Stimulated activated CD8-positive, alpha-beta memory T cell treated with anti-CD3 and anti-CD28 coated beads, Interleukin-15, amount 100 ng/mL, for 24 hours (primary cell): ENCODE measurements at places on chromosomes 13 and 19.

DNA sequence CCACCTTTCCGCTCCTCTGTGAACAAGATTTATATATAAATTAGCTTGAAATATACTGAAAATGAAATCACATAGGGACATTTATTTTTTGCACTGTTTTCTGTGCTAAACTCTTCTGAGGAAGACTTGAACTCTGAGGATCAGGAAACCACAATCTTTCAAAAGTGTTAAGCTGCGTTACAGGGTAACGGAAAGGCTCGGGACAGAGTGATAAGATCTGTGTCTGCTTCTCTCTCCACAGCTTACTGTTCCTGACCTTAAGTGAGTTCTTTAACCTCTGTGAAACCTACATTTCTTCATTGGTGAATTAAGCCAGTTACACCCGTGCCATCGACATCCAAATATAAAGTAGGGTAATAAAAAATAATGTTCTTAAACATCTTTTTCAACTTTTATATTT lies 38.9 kb downstream of the DACH1 start:
- DNase-seq: no peak

- DNase-seq: no peak
These were observed 497.6 kb downstream of the GPC6 start for GRCh38 chr13:93724187-93724586.

- DNase-seq: no peak
These were observed 45.2 kb downstream of the ABCC4 start for GRCh38 chr13:95256091-95256490.

DNA sequence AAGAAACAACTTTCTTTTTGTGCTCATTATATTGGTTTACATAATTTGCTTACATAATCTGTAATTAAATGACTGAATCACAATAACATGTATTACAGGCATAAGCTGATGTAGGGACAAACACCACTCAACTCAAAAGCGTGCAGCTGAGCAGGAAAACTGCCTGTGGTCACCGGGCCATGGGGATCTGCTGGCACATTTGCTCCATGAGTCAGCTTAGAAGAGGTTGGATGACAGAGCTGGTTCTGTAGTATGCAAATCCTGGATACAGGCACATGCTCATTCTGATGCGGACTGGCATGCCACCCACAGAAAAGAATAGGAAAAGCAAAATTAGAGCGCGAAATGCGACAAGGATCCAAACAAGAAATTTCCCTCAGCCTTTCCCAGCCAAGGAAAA lies 128.6 kb downstream of the USP12 start:
- no peak for DNase-seq

DNA sequence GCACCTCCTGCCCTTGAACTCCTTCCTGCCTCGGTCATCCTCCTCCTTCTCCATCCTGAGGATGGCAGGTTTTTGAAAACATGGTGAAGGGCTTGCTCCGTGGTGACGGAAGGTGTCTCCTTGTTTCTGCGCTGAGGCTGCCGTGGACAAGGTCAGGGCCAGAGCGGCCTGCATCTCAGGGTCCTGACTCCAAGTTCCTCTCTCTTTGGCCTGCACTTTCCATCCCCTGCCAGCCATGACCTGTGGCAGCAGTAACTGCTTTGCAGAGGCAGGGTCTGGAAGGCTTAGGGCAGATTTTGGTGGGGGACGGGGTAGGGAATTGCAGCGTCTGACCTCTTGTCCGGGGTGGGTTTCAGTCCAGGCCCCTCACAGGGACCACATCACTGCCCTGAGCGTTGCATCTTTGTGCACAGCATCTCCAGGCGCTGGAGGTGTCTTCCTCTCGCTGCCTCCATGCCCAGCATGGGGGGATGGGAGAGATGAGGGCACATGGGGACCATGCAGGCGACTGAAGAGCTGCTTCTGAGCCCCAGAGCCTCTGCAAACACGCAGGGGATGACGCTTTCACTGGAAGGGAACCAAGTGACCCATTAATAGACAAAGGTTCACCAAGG lies 216.8 kb downstream of the TEX29 start:
- DNase-seq: no peak

DNA sequence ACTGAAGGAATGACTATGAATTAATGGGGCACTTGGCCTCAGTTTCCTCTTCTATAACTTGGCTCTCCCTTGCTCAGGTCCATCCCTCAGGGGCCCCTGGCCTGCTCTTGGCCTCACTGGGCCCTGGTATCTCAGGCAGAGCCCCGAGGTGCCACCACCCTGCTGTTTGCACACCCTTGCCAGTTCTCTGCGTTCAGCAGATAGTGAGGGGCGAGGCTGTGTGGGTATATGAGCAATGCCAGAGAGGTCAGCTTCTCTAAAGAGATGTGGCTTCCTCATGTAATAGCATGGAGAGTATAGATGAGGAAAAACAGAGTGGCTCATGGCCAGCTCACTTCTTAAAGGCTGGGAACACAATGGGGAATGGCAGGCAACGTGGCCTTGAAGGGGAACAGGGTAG lies 76.1 kb downstream of the CYSLTR2 start:
- DNase-seq: no peak

- no peak for DNase-seq
These were observed 7.4 kb downstream of the CCDC122 start for GRCh38 chr13:43872181-43872580.

DNA sequence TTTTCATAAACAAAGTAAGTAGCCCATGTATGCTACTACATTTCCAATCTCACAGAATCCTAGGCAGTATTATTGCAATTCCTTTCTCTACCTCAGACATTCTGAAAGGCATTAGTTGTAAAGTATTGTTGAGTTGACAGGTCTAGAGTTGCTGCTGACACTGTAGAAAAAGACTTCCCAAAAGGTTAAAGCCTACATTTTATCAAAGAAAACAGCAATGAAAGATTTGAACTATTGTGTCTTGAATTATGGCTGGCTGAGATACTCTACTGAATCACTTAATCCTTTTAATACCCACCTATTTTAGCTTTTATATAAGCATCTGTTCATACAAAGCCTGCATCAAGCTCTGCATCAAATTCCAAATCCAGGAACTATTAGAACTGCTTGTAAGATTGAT lies 1082.0 kb downstream of the OLFM4 start:
- DNase-seq: no peak

DNA sequence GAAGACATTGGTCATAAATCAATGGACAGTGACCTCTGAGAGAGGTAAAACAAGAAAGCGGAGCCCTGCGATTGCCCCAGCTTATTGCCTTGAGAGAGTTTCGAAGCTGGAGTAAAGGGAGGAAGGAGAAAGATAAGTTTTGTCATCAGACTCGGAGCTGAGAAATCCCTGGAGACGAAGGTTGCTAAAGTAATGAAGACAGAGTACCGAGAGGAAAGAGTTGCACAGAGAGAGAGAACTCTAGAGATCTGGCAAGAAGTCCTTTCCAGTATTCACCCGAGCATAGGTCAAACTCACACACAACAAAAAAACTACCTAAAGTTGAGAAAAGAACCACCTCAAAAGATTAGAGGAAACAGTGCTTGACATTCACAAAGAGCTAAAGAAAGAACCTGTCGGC lies 472.0 kb downstream of the DACH1 start:
- DNase-seq: no peak

- no peak for DNase-seq
These were observed 41.1 kb upstream of the GAS6 start for GRCh38 chr13:113905018-113905417.

- DNase-seq: no peak
These were observed 485.5 kb downstream of the DIAPH3 start for GRCh38 chr13:59677966-59678814.

GRCh38 chr13:77535448-77535847 lies at the start of gene SCEL:
TSS of gene SCEL (plus strand) at chr13:77535706. CDS start at chr13:77555876, 20,170 bp downstream.
- DNase-seq: no peak

GRCh38 chr13:50617134-50617721 lies 226.3 kb downstream of the DLEU7 start:
- DNase-seq: no peak

GRCh38 chr19:30916238-30916637 lies 433.0 kb downstream of the TSHZ3 start:
- no peak for DNase-seq

- DNase-seq: no peak
These were observed 22.0 kb upstream of the STOML3 start for GRCh38 chr13:39012608-39013007.

DNA sequence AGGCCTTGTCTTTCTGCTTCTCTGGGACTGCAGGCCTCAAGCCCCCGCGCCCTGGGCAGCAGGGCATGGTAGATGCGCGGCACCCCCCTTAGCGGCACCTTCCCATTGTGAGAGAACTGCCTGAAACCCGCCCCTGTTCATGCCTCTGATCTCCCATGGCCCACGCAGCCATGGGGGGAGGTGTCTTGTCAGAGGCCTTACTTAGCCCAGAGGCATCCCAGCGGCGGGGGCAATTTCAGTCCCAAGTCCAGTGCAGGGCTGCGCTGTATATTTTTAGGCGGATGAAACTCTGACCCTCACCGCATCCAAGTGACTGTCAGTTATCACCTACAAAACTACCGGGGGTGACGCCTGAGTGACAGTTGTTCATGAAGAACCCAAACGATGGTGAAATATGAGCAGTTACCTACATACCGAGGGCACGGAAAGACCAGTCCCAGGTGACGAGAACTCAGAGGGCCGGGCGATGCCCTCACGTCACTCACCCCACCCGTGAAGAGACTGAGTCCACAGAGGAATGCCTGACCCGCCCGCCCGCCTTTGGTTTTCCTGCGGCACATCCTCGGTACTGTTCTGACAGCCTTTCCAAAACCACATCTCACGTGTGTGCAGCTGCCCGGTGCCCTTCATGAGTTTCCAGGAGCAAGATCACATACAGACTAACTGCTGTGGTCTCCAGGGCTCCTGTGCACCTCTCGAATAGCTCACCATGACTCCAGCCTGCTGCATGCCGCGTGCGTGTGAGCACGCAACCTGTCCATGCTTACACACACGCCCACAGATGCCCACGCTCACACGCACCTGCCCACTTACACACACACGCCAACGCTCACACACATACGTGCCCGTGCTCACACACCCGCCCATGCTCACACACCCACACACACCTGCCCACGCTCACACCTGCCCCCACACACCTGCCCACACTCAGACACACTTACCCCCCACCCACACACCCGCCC lies 14.4 kb downstream of the IL17D start:
- DNase-seq: no peak

DNA sequence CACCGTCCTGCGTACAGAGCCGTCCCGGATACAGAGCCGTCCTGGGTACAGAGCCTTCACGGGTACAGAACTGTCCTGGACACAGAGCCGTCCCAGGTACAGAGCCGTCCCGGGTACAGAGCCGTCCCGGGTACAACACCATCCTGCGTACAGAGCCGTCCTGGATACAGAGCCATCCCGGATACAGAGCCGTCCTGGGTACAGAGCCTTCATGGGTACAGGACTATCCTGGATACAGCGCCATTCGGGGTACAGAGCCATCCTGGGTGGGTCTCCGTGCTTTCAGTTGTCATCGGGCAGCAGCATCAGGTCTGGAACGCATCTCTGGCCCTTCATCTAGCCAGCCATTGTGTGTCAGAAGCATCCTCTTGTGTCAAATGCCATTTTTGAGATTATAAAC lies 222.3 kb upstream of the SOX1 start:
- DNase-seq: no peak

- no peak for DNase-seq
These were observed 3.3 kb upstream of the F10 start for GRCh38 chr13:113119166-113119821.

- DNase-seq: no peak
These were observed 318.8 kb downstream of the SHISA2 start for GRCh38 chr13:25733001-25733491.

DNA sequence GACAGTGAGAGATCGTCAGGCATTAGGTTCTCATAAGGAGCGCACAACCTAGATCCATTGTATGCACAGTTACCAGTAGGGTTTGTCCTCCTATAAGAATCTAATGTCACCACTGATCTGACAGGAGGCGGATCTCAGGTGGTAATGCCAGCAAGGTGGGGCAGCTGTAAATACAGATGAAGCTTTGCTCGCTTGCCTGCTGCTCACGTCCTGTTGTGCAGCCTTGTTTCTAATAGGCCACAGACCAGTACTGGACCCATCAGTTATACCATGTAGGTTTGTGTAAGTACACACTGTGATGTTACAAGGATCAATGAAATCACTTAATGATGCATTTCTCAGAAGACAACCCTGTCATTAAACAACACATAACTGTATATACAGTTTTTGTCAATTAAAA lies 23.5 kb downstream of the VWA8 start:
- no peak for DNase-seq

- no peak for DNase-seq
These were observed 315.6 kb upstream of the SPRY2 start for GRCh38 chr13:80656512-80656904.

GRCh38 chr19:6861683-6862286 lies 25.6 kb upstream of the ADGRE1 start:
- DNase-seq: no peak

- DNase-seq: no peak
These were observed 24.2 kb downstream of the GADD45B start for GRCh38 chr19:2500156-2500555.

- no peak for DNase-seq
These were observed 26.4 kb downstream of the CLEC4M start for GRCh38 chr19:7789447-7789846.

GRCh38 chr19:46809534-46810272 lies 21.3 kb upstream of the SLC1A5 start:
- DNase-seq: no peak

- DNase-seq: no peak
These were observed 15.0 kb downstream of the EFNB2 start for GRCh38 chr13:106520251-106521054.

DNA sequence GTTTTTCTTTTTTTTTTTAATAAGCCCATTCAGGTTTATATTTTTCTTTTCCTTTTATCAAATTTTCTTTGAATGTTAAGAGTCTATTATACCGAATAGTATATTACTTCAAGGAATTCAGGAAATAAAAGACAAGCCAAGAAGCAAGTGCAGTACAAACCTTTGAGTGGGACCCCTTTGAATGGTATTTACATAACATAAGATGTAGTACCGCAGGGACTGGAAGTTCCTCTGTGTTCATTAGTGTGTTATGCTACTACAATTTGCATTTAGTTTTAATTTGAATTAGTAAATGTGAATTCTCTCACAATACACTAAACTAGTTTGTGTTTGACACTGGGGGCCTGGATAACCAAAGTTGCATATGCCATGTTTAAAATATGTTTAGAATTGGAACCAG lies 339.5 kb downstream of the DCT start:
- DNase-seq: no peak

- DNase-seq: no peak
These were observed 11.8 kb downstream of the PDE4A start for GRCh38 chr19:10431943-10432735.

DNA sequence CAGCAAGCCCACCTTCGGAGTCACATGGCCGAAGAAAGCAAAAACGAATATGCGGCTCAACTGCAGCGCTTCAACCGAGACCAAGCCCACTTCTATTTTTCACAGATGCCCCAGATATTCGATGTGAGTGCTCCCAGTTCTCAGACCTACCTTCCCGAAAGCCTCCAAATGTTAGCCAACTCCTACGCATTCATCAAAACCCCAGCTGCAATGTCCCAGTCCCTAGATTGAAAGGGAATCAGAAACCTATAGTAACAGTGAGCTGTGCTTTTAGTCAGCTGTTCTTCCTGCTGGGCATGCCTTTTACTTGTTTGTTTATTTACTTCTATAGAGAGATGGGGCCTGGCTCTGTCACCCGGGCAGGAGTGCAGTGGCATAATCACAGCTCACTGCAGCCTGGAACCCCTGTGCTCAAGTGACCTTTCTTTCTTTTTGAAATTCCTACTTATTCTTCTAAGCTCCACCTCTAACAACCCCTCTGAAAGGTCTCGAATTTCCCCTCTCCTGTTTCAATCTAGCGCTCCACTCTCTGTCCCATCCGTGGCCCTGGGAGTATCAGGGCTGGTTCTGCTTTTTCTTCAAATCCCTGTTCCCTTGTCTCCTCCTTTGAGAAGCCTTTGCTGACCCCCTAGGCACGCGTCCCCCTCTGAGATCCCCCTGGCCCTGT lies 4.4 kb downstream of the TRIP10 start:
- DNase-seq: no peak

GRCh38 chr19:16660763-16661479 lies at the start of gene TMEM38A:
TSS of gene TMEM38A (plus strand) at chr19:16661139. CDS start at chr19:16661218, 79 bp downstream.
- peak; percentile 6 for DNase-seq
